Fibroblast of lung (primary cell): ENCODE measurements at places on chromosomes 1 and 21. TPM values are rescaled to one million over a fixed set of nuclear protein-coding genes. Genes with fewer than 3 reads are reported as not detected.

The NCF2 gene
- 0.43 and 1.2 TPM in 2 replicates for polyA plus RNA-seq

The OR2T2 gene
- not detected in 2 replicates for polyA plus RNA-seq

The EVA1C gene
- polyA plus RNA-seq: 2.4 and 5.7 TPM in 2 replicates

The NUP210L gene
- 0.01 and 0.08 TPM in 2 replicates for polyA plus RNA-seq

The TENT5C gene
- polyA plus RNA-seq: 4.2 and 11.7 TPM in 2 replicates

The HES4 gene
- 0.10 and 0.49 TPM in 2 replicates for polyA plus RNA-seq
